GOT3 (cell line): ENCODE measurements at places on chromosomes 1 and 21.

- no peak for DNase-seq
These were observed 325.9 kb downstream of the RPS6KC1 start for GRCh38 chr1:213376862-213377372.

DNA sequence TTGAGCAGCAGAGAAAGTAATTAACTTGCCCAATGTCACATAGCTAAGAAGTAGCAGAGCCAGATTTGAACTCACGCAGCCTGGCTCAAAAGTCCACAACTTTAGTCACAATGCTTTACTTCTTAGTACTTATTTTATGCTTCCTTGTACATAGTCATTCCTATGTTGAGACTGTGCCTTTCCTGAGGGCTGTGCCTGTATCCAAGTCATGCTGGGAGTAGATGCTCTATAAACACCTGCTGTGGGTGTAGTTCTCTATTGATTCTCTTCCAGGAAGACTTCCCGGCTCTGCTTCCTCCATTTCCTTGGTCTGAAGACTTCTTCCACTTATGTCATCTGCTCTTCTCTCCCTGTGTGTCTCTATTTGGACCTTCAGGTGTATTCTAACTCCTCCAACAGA is 16.6 kb downstream of the IQGAP3 start:
- DNase-seq: no peak

DNA sequence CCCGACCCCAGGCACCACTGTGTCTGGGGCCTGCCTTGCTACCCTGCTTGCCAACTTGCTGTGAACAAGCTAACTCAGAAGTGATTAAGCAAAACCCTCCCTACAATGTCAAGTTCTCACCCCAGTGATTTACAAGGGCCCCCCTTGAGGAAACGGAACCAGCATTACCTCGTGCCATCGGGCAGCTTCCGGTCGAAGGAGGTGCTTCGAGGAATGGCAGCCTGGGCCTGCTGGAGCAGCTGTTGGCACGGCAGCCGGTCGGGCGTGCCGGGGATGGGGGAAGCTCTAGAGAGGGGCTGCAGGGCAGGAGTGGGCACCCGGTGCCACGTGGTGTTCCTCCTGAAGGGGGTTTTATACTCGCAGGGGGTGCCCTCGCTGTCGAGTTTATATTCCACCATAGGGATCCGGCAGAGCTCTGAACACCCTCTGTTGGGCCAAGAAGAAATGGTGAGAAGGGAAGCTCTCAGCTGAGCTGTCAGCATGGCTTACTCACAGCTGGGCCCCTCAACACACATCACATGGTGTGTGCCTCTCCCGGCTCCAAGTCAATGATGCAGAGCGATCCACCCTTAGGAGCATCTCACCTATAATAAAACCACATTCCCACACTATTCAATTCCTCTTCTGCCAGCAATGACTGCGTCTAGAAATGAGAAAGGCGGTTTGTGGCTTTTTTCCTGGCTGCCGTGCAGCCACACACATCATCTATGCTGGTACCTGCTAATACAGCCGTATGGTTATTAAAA is 184.4 kb downstream of the SIPA1L2 start:
- no peak for DNase-seq

DNA sequence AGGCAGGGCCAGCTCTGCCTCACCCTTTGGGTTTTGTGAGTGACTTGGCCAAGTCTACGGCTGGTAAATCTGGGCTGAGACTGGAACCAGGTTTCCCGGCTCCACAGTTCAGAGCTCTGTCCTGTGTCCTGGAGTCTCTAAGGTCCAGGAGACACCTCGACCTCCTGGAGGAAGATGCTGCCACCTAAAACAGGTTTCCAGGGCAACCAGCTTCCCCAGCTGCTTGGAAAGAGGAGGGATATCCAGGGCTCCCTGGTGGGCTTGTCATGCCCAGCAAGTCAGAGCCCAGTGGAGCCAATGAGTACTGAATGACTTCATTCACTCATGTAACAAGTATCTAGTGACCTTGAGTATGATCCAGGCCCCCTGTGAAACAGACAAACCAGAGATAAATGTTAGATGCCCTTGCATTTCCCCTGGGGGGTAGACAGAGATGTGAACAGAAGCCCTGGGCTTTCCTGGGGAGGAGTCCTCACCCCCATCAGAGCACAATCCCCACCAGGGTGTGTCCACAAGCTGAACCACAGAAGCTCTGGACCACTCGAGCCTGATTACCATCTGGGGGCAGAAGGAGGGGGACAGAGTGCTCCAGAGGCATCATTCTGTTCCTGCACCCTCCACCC is 181.2 kb upstream of the RAB4A start:
- no peak for DNase-seq
